ENCODE measurements at places on chromosomes 7 and 10.
A peak's percentile ranks its signal among the peaks of the same experiment; 100 is the strongest.

- DNase-seq = no peak
These were observed 424.0 kb downstream of the EXOC4 start for GRCh38 chr7:133676805-133677370.

- DNase-seq = no peak
These were observed 56.2 kb downstream of the PLCE1 start for GRCh38 chr10:94049911-94050310.

- no peak for DNase-seq
These were observed 199.8 kb downstream of the PLXNA4 start for GRCh38 chr7:132376361-132377013.

DNA sequence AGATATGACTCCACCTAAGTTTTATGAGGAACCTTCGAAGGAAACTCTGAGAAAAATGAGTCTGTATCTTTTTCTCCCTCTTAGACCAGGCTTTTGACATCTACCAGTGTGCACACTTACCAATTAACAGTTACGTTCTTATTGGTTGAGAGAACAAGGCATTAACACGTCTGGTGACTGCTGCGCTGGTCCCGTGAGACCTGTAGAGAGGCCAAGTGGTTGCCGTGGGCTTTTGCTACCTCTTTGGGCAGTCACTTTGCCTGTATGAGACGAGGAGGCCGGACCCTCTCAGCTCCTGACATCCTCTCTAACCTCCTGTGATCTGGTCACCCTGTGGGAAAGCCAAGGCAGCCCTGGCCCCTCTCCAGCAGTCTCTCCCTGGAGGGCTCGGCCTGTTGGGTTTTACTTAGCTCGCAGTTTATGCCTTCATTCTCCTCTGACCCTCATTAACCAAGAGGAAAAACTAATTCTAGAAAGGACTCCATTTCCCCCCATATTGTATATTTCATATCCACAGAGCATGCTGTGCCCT is 513.9 kb upstream of the GALNT17 start:
- no peak for DNase-seq

GRCh38 chr7:120272701-120273475 is at the start of gene KCND2:
Gene KCND2 (plus strand): TSS chr7:120273175.
- DNase-seq = peak; percentile 7

Data from astrocyte of the spinal cord (primary cell).